ENCODE measurements at places on chromosomes 3 and 15.

DNA sequence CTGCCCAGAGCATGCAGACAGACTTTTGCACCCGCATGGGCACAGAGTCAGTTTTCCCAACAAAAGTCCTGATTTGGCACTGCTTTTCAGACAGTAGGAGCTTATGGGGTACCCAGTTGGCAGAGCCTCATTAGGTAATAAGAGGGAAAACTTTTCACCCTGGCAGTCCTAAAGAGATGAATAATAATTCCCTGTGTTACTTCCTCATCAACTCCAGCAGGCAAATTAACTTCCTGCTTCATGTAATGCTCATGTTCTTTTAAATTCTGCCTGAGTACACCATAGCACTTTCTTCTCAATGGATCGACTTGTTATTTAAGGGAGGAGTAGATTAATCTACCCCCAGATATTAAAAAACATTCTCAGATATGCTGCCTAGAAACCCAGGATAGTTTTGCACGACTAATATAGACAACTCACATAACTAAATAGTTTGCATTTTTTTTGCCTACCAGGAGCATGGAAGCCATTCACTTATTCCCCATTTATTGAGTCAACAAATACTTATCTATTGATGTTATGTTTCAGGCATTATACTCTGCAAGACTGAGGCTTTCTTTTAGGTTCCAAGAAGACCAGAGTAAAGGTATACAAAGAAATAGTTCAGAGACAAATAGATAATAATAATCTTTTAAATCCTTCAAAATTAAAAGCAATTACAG lies 214.5 kb downstream of the KCNMB2 start:
- no peak for DNase-seq

GRCh38 chr3:24741506-24741905 lies 246.9 kb upstream of the THRB start:
- no peak for DNase-seq

DNA sequence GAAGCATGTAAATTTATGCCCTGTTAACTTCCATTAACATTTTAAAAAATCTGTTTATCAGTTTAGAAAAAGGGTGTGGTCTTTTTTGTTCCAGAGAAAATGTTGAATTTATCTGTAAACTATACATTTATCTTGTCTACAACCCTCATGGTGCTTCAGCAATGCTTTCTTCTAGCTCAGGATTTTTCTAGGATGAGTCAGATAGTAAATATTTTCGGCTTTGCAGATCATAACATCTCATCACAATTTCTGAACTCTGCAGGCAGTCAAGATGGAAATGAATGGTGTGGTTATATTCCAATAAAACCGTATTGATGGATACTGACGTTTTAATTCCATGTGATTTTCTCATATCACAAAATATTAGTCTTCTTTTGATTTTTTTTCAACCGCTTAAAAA lies 70.5 kb upstream of the FOXB1 start:
- DNase-seq, result no peak

DNA sequence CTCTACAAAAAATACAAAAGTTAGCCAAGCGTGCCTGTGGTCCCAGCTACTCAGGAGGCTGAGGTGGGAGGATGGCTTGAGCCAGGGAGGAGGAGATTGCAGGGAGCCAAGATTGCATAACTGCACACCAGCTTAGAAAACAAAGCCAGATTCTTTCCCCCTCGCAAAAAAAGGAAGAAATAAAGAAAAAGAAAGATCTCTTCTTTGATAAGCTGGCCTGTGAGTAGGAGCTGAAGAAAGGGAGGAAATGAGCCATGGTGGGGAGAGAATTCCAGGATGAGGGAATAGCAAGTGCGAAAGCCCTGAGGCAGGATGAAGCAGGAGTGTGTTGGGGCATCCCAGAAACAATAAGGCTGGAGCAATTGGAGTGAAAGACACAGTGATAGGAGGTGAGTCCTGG lies 24.5 kb upstream of the TOP2B start:
- DNase-seq, result no peak

- no peak for DNase-seq
Observed at GRCh38 chr3:89256882-89257281, 149.5 kb downstream of the EPHA3 start.

DNA sequence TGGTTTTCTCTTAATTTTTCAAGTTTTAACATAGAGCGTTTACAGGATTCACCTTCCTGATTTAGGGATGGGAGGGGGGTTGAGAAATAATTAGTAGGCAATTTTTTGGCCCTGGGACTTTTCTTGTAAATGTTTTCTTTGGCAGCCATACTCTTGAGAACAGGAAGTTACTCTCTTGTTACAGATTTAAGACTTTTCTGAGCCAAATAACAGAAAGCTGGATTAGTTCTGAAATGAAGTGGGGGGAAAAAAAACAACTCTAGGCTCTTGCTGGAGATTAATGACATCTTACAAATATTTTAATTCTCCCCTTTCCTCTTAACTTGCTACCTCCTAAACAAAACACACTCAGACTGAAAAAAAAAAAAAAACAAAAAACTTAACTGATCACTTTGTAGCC lies 13.8 kb upstream of the POLR2M start:
- no peak for DNase-seq

DNA sequence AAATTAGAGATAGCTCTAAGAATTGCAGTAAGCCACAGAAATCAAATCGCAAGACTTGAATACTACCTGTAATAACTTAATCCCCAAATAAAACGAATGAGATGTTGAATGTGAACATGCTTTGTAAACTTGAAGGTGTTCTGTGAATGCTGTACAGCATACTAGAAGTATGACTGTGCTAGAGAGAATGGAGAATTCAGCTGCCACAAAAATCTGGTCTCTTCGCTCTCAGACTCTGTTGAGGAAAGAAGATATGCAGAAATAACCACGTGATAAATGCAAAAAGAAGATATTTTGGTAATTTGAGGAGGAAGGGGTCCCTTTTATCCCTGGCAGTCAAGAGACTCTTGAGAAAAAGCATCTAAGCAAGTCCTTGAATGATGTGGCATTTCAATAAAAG lies 37.3 kb downstream of the ZBTB38 start:
- no peak for DNase-seq

DNA sequence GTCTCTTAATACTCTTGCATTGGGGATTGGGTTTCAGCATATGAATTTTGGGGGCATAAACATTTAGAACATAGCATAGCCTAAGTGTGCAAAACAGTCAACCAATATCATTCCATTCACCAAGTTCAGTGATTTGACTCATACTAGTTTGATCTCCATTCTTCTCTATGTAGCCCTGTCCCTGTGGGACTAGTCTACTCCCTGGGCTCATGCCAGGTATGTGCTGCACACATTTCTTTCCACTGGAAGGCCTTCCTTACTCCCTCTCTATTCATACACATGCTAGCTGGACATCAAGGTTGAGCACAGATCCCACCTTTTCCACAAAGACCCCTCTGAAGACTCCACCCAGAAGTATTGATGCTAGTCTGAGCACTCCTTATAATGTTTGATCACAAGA lies 5.1 kb downstream of the ZDHHC23 start:
- no peak for DNase-seq

Measured in stimulated activated CD8-positive, alpha-beta memory T cell treated with anti-CD3 and anti-CD28 coated beads, Interleukin-15, amount 100 ng/mL, for 24 hours (primary cell).